ENCODE measurements at places on chromosomes 7 and 10.

DNA sequence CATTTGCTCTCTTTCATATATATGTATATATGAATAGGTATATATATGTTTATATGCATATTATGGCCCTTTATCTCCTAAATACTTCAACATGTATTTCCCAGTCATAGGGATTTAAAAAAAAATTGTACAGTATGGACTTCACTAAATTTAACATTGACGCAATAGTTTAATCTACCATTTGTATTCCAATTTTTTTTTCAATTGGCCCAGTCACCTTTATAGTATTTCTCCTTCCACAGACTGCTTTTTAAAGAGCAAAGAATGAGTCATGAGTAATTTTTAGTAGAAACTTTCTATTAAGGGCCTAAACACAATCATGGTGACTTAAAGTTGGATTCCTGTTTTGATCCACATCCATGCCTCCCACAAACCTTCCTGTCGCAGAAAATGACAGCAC, 20.5 kb downstream of the CCSER2 start:
- DNase-seq = no peak

GRCh38 chr7:42192851-42193461, 44.1 kb downstream of the GLI3 start:
- DNase-seq = no peak

DNA sequence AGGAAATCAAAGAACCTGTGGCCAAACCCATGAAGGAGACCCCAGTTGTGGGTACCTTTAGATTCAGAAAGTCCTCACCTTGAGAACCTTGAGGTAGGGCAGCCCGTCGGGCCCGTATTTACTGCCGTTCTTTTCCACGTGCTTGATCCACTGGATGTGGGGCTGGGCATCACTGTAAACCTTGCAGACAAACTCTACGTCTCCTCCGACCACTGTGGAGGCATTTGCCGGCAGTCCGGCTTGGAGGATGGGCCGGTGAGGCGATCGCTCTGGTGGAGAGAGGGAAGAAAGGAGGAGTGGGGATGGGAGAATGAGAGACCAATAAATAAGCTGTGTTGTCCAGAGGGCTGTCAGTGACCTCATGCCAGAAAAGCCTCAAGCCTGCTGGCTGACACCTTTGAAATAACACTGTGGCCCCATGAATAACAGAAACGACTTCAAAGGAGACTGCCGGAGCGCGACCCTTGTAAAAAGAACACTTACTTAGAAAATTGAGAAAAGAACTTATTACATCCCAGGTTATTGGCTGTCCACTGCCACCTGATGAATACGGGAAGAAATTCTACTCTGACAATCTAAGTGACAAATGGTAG, 78.2 kb downstream of the FGFR2 start:
- no peak for DNase-seq

DNA sequence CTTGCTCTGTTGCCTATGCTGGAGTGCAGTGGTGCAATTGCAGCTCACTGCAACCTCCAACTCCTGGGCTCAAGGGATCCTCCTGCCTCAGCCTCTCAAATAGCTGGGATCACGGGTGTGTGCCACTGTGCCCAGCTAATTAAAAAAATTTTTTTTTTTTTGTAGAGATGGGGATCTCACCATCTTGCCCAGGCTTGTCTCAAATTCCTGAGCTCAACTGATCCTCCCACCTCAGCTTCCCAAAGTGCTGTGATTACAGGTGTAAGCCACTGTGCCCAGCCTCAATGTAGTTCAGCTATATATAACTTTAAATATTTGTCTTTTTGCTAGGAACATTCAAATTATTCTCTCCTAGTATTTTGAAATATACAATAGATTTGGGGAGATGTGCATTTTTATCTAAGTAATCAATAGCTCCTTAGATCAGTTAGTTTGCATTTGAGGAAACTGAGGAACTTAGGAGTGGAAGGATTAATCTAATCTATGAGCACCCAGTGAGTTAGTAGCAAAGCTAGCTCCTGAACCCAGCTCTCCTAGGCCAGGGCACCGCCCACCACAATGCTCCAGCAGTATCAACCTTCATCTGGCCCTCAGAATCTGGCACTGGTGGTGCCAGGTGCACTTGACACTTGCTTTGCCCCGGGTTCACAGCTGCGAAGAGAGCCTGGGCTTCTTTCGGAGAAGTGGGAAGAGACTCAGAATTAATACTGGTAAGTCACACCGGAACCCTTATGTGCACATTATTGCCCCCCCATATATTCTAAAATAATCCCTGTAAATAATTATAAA, 5.9 kb upstream of the LRMDA start:
- DNase-seq = no peak

GRCh38 chr10:106502641-106503040, 661.9 kb downstream of the SORCS1 start:
- DNase-seq = no peak

- no peak for DNase-seq
These were observed 4.4 kb upstream of the HOXA11 start for GRCh38 chr7:27189295-27189996.

- no peak for DNase-seq
These were observed 37.8 kb downstream of the SGCE start for GRCh38 chr7:94618126-94618525.

- DNase-seq = no peak
These were observed 163.8 kb downstream of the RGS10 start for GRCh38 chr10:119378737-119379067.

DNA sequence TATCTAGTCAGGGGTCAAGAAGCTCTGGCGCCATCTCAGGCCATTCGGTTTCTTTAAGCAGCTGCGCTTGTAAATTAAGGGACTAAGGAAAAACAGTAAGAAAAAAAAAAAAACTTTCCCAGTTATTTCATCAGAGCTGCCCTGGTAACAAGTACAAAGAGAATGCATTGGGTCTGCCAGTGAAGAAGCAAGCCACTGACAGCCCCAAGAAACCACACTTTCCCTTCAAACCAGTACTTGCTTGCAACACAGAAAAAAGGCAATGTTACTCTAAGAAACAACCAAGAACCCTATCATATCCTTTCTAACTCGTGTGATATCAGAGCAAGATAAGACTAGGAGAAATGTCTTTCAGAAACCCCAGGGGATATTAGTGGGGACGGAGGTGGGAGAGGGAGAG, 40.6 kb upstream of the AOAH start:
- no peak for DNase-seq

DNA sequence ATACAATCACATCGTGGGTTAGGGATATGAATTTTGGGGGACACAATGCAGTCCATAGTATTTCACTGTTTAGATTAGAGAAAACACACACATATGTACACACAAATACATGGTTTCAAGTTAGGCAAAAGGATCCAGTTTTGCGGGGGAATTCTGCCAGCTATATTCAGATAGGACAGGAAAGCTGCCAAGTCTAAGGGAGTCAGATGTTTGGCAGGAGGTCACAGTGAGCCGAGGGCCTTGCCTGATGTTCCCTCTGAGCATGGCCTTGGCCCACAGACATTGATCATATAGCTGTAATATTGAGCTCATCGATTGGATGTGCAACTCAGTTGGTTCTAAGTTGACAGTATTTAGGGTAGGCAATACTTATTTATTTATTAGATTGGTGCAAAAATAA, 122.8 kb downstream of the ADRA2A start:
- no peak for DNase-seq

DNA sequence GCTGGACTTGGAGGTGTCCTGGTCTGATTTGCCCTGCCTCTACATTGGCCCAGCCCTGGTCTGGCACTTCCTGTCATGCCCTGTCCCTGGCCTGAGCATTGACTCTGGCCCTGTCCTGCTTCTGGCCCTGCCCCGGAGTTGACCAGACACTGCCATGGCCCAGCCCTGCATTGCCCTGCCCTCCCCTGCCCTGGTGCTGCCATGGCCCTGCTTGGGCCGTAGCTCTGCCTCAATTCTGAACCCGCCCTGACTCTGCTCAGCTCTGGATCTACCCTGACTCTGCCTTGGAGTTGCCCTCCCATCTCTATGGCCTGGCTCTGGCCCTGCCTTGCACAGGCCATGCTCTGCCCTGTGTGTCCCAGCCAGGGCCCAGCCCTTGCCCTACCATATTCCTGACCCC, 647.1 kb downstream of the ZNF37A start:
- no peak for DNase-seq

DNA sequence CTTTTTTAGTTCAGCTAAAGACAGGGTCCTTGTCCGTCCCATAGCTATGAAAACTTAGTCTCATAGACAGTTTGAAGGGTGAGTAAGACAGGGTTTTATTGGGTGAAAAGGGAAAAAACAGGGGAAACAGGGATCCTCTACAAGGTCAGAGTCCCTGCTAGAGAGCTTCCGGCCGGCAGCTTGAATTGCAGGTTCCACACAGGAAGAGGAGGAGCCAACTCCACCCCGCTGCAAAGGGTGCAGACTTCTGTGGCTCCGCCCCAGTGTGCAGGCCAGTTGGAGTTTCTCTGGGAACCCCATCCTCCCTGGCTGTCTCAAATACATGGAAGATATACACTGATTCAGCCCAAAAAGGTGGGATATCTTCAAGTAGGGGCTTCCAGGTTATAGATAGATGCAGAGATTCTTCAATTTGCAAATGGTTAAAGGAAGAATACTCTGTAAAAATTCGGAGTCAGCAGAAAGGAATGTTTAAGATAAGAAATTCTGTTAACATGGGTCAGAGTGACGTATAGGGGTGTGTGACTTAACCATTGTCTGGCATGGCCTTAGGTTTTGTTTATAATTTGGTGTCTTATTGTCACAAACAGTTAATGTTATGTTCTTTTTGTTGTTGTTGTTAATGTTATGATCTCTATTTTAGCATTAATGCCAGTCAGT, 34.6 kb upstream of the HECW1 start:
- no peak for DNase-seq

- no peak for DNase-seq
These were observed 264.1 kb downstream of the GRID1 start for GRCh38 chr10:86102451-86102850.

GRCh38 chr10:13347043-13347499, 1.0 kb downstream of the SEPHS1 start:
- DNase-seq = no peak

DNA sequence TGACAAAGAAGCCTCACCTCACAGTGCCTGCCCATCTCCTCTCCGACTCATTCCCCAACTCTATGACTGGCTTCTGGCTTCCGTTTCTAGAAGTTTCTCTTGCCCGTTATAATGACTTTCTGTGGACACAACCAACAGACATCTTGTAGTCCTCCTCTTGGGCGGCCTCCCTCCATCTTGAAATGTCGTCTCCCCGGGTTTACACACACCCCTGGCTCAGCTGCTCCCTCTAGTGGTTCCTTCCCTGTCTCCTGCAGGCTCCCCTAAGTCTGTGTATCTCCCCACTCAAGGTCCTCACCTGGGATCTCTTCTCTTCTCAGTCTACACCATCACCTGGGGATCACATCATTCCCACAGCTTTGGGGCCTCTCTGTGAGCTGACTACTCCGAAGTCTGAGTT, 123.4 kb upstream of the NEBL start:
- DNase-seq = peak; percentile 2

DNA sequence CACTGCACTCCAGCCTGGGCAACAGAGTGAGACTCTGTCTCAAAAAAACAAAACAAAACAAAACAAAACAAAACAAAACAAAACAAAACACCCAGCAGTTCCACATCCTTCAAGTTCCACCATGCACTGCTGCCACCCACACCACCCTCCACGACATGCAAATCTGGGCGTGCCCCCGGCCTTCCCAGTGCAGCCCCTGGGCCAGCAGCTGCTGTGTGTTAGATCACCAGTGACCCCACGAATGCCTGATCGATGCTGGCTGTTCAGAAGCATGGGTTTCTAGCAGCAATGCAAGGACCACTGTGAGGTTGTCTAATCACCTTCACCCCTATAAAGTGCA, 36.3 kb downstream of the ELFN1 start:
- no peak for DNase-seq

GRCh38 chr10:104441329-104442000, 87.8 kb downstream of the CFAP58 start:
- no peak for DNase-seq

DNA sequence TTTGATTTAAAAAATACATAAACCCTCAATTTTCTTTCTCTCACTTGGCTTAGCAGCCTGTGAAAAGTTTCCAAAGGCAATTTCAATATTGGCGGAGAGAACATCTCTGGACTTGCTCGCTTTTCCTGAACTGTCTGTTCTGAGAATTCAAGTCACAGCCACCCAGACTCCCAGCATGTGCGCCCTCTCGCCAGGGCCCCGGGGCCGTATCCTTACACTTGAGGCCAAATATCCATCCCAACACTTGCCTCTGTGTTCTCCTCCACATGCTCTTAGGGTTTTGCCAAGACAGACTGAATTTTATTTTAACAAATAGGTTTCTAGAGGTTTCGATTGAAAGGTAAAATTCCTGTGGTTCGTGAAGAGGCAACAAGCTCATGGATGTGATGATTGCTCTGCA, 111.5 kb upstream of the GPR26 start:
- no peak for DNase-seq

- DNase-seq = no peak
These were observed 16.8 kb upstream of the HBP1 start for GRCh38 chr7:107152011-107152410.

DNA sequence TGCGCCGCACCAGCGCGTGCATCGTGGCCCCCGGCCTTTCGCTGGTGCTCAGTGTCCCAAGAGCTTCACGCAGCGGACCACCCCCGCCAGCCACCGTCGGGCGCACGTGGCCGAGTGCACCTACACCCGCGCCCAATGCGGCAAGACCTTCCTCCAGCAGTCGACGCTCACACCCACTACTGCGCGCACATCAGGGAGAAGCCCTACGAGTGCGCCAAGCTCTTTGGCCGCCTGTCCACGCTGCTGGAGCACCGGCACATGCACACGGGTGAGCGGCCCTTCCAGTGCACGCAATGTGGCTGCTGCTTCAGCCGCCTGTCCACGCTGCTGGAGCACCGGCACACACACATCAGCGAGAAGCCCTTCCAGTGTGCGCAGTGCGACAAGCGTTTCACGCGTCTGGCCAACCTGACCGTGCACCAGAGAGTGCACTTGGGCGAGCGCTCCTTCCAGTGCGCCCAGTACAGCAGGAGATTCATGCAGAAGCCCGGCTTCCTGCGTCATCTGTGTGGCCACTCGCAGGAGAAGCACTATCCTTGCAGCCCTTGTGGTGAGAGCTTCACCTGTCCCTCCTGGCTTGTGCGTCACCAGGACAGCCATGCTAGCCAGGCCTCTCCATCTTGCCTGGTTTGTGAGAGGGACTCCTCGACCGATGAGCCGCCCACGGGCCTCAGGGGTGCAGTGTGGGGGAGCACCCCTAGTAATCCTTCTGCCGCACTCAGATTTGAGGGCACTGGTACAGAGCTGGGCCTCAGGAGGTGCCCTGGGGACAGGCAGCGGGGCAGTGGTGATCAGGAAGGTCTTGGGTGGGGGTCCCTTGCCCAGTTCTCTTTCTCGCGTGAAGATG, 32.9 kb downstream of the ZNF783 start:
- DNase-seq = no peak

DNA sequence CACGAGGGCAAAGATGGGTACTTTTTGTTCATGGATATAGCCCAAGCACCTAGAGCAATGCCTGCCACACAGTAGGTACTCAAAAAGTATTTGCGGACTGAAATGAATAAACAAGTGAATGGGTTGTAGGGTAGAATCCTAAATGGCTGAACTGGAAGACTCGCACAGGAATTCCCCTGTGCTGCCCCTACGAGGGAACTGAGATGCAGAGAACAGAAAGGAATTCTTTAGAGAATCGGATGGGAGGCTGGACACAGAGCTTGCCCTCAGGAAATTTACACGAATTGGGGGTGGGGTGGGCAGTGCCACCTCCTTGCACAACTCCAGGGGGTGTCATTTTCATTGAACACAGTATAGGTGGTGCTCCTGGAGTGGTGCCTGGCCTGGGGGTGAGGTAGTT, 35.2 kb upstream of the SRGN start:
- DNase-seq = no peak

- DNase-seq = no peak
These were observed 31.2 kb downstream of the GRK5 start for GRCh38 chr10:119238577-119238976.

GRCh38 chr7:102434039-102434486, 688 bp downstream of the ORAI2 start:
- no peak for DNase-seq

GRCh38 chr7:80600046-80600445, 38.4 kb upstream of the CD36 start:
- DNase-seq = no peak

All from CD4-positive, alpha-beta T cell treated with Interleukin-12 subunit alpha and Interleukin-12 subunit beta, for 1 hour (primary cell).